Fibroblast of skin of left quadriceps (primary cell): ENCODE measurements at places on chromosomes 2 and 18.

DNA sequence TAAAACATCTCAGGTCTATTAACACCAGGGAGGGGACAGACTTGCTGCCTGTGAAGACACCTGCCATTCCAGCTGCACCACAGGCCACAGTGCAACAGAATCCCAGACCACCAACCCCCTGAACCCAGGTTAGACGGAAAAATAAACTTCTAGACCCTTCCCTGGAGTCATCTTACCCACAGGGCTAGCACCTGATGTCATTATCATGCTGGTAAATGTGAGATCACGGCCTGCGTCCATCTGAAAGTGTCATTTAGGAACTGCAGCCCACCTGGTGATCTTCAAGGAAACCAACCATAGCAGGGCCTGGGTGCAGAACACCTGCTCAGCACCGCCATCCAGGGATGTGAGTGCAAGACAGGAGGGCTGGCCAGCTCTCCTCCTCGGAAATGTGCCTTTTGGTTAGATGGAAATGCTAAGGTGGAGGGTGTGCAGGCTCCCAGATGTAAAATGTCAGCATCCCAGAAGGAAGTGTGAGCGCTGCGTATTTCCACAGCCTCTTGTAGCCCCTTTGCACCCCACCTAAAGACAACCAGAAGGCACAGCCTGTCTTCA lies 80.8 kb downstream of the PTGR3 start:
- DNase-seq, result no peak

- no peak for DNase-seq
Measured at GRCh38 chr2:234814374-234814773, 137.4 kb upstream of the SH3BP4 start.

- DNase-seq, result no peak
Measured at GRCh38 chr2:134693359-134694330, 25.2 kb downstream of the TMEM163 start.

GRCh38 chr2:171735991-171736710 lies 48.9 kb downstream of the DYNC1I2 start:
- DNase-seq, result no peak

- no peak for DNase-seq
Measured at GRCh38 chr2:172845028-172845630, 109.5 kb downstream of the RAPGEF4 start.

DNA sequence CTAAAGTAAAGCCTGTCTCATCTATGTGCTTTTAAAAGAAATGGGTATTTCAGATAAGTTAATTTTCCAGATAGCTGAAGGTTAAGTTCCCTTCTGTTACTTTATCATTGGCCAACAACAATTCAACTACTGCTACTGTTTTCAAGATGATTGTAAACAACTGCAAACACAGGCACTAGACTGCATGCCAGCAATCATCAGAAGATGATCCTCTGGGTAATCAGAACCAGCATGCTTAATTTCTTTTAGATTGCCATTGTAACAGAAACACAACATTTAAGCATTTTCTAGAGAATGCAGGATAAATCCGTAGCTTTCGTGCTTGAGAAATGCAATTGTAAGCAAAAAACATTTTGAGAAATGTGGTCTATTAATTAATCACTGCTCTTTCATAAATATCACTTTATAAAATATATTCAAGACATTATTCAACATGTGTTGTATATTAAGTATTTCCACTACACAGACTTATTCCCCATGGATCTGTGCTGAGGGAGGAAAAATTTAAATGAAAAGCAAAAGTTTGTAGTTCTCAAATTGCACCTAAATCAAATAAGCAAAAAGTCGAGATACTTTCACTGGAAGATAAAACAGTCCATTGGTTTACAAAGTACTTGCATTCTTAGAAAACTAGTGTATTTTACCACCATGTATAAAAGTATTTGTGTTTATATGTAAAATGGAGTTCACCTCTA lies 133.7 kb downstream of the ATL2 start:
- DNase-seq, result peak; percentile 32

GRCh38 chr18:23835091-23835490 lies 145.8 kb downstream of the LAMA3 start:
- no peak for DNase-seq
